ENCODE measurements at places on chromosomes 12 and 14. TPM values are rescaled to one million over a fixed set of nuclear protein-coding genes. Genes with fewer than 3 reads are reported as not detected.

The TAS2R19 gene
- 11.8 TPM for total RNA-seq

The PAH gene
- total RNA-seq: 327 TPM

The SLC39A5 gene
- total RNA-seq: 195 TPM

- DNase-seq: no peak
- no peaks in the 10 kb centered on the region for H3K27me3 ChIP-seq
- H3K4me1 ChIP-seq: peaks cover 11% of the 10 kb centered on the region
These were observed 94.7 kb downstream of the SYNE3 start for GRCh38 chr14:95421741-95422140.

DNA sequence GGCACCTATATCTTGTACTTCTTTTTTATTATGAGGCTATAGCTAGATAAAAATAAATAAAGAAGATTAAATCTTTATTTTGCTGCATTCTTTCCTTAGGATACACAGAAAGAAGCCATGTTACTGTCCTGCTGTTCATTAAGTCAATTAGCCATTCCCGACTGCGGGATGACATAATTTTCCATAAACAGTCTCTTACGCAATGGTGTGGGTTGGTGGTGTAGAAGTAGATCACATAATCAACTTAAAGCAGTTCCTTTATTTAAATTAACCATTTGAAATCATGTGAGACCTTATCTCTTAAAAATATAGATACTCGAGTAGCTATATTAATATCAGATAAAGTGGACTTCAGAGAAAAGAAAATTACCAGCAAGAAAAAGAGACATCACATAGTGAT, 40.2 kb downstream of the TAOK3 start:
- no peaks in the 10 kb centered on the region for H3K36me3 ChIP-seq
- no peaks in the 10 kb centered on the region for H3K27me3 ChIP-seq
- no peaks in the 10 kb centered on the region for H3K4me1 ChIP-seq
- no peak overlapping the region for H3K27ac ChIP-seq

DNA sequence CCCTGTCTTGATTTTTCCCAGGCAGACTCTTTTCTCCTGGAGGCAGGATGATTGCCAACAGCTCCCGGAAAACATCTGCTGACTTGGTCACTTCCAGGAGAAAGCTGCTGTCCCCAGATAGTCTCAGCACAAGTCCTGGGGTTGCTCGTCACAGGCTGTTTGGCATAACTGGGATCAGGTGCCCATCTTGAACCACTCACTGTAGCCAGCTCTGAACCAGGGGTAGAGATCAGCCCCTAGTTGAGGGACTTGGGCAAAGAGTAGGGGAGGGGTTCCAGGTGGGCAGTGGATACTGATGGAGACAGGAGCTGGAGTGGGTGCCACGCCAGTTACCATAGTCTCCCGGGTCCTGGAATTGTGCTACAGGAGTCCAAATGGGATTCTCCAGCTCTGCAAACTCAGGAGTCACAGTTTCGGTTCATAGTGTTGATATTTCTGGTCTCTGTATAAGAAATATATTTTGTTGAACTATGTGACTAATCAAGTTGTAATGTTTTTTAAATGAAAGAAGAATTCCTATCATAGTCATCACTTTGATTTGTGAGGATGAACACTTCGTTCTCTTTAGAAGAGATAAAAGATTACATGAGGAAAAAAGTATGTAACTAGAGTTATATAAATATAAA, 1154.5 kb downstream of the AACS start:
- no peak overlapping the region for H3K27ac ChIP-seq
- no peak overlapping the region for H3K4me3 ChIP-seq
- no peaks in the 10 kb centered on the region for H3K36me3 ChIP-seq
- H3K27me3 ChIP-seq: no peaks in the 10 kb centered on the region

DNA sequence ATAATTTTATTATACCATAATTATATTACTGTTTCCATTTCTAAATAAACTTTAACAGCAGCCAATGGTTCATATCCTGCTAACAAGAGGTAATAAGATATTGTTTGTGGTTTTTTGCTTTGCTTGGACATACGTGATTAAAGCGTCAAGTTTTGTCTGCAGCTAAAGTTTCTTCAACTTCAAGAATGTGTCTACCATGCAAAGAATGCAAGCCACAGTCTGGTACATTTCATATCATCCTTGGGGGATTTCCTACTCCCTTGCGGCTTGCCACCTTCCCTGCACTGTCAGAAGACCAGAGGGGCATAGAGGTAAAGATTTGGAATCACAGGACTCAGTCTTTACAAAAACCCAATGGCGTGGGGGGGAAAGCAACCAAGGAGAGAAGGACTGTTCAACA, 125.2 kb downstream of the MED13L start:
- H3K36me3 ChIP-seq: no peaks in the 10 kb centered on the region
- peaks cover 22% of the 10 kb centered on the region for H3K4me1 ChIP-seq
- no peak for DNase-seq
- H3K4me3 ChIP-seq: no peak overlapping the region

DNA sequence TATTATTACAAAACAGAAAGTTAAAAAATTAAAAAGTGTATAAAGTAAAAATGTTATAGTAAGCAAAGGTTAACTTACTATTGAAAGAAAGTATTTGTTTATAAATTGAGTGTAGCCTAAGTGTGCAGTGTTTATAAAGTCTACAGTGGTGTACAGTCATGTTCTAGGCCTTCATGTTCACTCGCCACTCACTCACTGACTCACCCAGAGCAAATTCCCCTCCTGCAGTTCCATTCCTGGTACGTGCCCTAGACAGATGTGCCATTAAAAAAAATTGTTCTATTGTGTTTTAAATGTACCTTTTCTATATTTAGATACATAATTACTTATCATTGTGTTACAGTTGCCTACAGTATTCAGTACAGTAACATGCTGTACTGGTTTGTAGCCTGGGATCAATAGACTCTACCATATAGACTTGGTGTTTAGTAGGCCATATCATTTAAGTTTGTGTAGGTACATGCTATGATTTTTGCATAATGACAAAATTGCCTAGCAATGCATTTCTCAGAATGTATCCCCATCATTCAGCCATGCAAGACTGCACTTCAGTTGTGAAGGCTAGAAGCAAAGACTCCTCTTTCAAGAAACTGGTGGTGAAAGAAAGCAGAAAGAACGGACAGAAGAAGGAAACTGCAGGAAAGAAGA, 100.6 kb downstream of the DACT1 start:
- H3K27me3 ChIP-seq: no peaks in the 10 kb centered on the region
- no peaks in the 10 kb centered on the region for H3K36me3 ChIP-seq

GRCh38 chr14:60220917-60221316, 28.1 kb upstream of the PPM1A start:
- no peak for DNase-seq
- no peaks in the 10 kb centered on the region for H3K27me3 ChIP-seq
- no peak overlapping the region for H3K27ac ChIP-seq
- H3K4me1 ChIP-seq: peaks cover 11% of the 10 kb centered on the region

DNA sequence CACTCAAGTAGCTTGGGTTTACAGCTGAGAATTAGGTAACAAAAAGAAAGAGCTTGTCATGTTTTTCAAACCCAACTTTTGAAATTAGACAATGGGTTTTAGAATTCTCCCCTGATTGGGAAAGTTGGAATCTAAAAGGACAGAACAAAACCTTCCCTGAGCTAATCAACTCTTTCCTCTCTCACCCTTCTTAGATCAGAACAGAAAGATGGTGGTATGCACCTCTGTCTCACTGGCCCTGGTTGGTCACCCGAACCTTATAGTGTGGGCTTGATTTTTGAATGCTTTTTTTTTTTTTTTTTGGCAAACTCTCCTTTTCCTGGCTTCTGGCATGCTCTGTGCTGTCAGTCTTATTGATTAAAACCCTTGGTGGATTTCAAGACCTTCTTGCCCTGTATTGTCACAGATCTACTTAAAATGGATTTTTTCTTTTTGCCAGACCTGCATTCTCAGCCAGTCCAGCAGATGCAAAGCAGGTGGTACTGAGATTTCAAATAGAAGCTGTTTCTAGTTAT, 251.1 kb upstream of the RMST start:
- no peaks in the 10 kb centered on the region for H3K4me1 ChIP-seq
- no peak overlapping the region for H3K27ac ChIP-seq
- H3K36me3 ChIP-seq: no peaks in the 10 kb centered on the region
- no peak overlapping the region for H3K4me3 ChIP-seq
- DNase-seq: no peak

The CTDSP2 gene
- 60.9 TPM for total RNA-seq

Measured in liver (tissue), 10 donors.